ENCODE measurements at places on chromosomes 4 and X. TPM values are rescaled to one million over a fixed set of nuclear protein-coding genes. Genes with fewer than 3 reads are reported as not detected.

Gene ATP5ME
- 29.9 TPM for total RNA-seq

Gene GAGE13
- not detected for total RNA-seq

Gene IRS4
- total RNA-seq, result not detected

Gene FAAH2
- not detected for total RNA-seq

Gene JCHAIN
- total RNA-seq, result not detected

Gene TCEAL3
- 30.5 TPM for total RNA-seq
